DND-41 (cell line): ENCODE measurements at places on chromosomes 1 and 21.

DNA sequence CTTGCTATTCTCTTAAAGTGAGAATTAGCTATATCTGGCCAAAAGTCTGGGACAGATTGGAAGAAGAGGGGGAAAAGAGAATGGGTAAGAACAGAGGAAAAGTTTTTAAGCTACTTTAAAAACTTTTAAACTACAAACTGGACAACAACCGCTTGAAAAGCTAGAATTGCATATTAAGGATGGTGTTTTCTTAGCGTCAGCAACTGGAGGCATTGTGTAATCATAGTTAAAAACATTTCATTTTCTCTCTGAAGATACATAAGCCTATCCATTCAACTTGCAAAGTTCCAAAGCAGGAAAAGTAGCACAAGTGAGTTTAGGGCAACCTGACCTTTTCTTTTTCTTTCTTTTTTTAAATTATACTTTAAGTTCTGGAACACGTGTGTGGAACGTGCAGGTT, 10.9 kb downstream of the PBX1 start:
- DNase-seq = no peak

- no peak for DNase-seq
These were observed 84.3 kb downstream of the EXTL2 start for GRCh38 chr1:100810360-100810759.

DNA sequence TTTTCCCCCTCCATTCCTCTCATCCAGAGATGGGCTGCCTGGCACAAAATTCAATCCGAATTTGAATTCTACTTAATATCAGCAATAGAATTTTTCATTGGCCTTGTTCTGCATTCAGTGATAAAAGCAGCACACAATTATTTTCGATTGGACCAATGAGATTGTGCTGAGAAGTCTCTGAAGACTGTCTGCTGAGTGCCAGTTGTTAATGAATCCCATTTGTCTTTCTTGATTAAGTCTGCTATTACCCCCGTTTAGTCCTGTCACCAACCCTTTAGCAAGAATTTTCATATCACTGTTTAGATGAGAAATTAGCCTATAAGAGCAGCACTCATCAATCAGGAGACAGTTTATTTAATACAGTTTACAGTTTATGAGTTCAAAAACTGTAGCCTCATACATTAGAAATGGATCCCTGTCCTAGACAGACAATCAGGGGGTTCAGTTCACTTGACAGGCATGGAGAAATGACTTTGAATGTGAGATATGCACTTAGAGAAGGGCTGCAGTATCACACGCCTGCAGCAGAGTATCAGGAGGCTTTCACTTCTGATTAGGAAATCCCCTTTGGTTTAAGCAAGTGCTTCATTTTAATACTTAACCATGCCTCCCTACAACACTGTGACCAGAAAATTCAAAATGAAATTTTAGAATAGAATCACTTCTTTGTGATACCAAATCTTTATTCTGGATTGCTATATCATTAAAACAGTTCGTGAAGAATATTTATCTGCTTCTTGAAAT, 304.7 kb upstream of the PTBP2 start:
- DNase-seq = no peak

- DNase-seq = no peak
These were observed 21.7 kb upstream of the PEX10 start for GRCh38 chr1:2433936-2434655.

GRCh38 chr21:45578176-45578801, 36.0 kb upstream of the SLC19A1 start:
- no peak for DNase-seq

GRCh38 chr21:35051287-35051818, 2.3 kb upstream of the RUNX1 start:
- DNase-seq = peak; percentile 94

DNA sequence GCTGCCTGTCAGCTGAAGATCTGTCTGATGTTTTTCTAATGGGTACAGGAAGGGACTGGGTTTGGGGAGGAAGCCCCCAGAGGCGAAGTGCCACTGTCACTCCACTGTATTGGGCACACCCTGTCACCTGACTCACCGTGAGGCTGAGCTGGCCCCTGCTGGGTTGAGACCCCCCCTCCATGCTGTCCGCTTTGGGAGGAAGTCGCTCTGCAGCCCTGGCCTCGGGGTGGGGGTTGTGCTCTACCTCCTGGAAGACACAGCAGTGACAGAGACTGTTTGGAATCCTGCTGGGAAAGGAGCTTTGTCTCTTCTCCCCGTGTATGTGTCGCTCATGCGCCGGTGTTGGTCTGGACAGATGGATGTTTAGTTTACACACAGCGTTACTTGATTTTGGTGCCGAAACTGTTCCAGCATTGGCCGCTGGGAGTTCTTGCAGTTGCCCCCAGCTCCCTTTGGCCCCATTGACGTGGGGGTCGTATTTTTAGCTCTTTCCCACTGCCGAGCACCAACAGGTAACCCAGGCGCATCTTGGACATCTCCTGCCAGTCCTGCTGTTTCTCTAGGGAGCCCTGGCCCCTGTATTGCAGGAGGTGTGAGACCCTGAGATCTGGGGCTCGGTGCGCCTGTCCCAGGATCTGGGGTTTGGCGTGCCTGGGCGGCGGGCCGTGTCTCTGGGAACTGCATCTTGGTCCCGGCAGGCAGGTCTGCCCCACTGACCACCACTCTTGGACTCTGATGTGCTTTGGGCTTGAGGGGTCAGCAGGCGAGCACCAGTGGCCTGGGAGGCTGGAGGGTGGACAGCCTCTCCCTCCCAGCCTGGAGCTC, 30.3 kb downstream of the SLX9 start:
- no peak for DNase-seq

DNA sequence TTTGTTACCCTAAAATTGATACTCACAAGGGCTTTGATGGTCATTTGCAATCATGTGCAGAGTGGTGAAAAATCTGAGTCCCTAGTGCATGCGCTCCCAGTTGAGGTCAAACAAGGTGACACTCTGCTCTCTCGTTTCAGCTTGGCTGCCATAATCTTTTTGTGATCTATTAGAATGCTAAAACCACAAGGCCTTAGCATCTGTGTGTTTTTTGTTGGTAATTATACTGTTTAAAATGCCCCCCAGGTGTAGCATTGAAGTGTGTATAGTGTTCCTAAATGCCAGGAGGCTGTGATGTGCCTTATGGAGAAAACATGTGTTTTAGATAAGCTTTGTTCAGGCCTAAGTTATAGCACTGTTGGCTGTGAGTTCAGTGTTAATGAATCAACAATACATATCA, 89.3 kb downstream of the PLD5 start:
- no peak for DNase-seq
